COR-L47 (cell line): ENCODE measurements at places on chromosomes 4 and X.

- peak; percentile 96 for DNase-seq
Observed at GRCh38 chr4:138910914-138911336, 104.7 kb upstream of the NOCT start.

- DNase-seq, result no peak
Observed at GRCh38 chr4:97493815-97494518, 649.3 kb downstream of the STPG2 start.

DNA sequence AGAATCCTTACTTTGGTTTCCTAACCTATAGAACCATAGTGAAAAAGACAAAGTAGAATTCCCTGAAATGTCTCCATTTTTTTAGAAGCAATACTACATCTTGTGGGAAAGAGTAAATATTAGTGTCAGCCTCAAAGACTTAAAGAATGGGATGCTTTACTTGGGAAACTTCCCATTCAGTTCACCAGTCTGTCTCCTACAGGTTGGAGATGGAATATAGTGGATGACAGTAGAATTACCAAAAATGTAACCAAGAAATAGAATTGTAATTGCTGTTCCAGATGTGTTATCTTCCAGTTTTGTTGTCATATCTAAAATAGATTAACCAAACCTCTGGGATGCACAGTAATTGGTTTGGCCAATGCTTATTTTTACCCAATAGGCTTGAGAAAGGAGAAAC lies 338.6 kb upstream of the GRID2 start:
- DNase-seq, result no peak

- no peak for DNase-seq
Observed at GRCh38 chrX:129956765-129957164, 25.7 kb upstream of the BCORL1 start.

DNA sequence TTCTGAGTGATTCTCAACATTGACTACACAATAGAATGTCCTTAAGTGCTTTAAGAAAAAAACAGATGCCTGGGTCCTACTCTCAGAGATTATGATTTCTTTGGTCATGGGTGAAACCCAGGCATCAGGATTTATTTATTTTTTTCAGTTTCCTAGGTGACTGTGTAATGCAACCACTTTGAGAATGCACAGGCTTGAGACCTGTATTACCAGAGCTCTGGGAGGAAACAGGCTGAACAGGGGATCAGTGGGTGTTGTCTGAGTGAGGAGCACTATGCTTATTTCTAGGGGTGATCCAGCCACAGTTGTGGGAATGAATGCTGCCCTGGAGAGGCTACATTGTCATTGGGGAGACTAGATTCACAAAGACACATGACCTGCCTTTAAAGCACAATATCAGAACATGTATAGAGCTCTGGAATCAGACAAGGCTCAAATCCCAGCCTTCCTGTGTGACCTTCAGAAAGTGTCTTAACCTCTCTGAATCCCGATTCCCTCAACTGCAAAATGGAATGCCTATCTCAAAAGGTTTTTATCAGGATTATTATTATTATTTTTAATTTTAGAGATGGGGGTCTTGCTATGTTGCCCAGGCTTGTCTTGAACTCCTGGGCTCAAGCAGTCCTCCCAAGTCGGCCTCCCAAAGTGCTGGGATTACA lies 61.6 kb upstream of the PRPS1 start:
- DNase-seq, result no peak
